Liver (tissue), 10 donors: ENCODE measurements at places on chromosomes 3 and 15. TPM values are rescaled to one million over a fixed set of nuclear protein-coding genes. Genes with fewer than 3 reads are reported as not detected.
A peak's percentile ranks its signal among the peaks of the same experiment; 100 is the strongest.

DNA sequence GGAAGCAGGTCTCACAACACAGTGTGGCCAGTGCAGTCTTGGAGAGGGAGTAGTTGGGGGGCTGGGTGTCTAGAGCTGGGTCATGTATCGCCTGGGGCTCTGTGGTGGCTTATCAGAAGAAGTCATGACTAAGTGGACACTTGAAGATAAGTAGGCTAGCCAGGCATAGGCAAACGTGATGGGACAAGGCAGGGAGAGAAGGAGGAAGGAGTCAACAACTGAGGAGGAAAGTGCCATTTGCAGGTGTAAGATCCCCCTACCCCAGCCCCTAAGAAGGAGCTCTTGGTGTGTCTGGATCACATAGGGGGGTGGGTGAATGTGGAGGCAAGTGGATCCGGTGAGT lies 352.3 kb downstream of the LRTM1 start:
- no peak for DNase-seq

ERC2 gene
- polyA plus RNA-seq, result not detected

DNA sequence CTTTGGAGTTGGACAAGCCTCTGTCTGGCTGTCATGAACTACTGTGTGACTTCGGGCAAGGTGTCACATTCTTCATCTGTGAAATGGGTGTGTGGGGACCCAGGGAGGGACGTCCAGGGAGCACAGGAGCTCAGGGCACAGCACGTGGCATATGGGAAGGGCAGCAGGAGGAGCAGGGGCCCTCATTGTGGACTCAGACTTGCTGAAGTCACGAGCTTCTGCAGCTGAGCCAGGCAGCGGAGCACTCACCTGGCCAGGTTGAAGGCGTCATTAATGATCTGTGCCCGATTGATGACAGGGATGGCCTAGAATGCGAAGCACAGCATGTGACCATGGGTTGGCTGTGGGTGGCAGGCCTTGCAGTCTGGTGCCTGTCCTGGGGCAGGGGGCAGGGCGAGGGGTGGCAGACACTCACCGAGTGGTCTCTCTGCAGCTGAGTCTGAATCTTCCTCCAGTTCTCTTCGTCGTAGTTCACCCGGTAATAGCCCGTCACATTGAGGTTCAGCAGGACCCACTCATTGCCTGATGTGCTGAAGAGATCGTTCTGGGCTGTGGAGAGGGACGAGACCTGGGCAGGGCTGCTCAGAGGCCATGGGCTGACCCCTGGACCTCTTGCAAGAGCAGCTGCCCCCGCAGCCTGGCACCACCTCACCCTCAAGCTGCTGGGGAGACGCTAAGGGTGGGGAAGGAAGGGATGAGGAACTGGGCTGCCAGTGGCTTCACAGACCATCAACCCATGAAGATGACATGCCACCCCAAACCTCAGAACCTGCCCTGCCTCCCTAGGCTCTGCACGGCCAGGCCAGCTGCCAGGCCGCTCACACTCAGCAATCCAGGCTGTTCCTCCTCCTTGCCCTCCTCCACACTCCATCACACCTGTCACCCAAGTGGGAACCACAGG lies 15.4 kb downstream of the ANPEP start:
- no peak for DNase-seq

DNA sequence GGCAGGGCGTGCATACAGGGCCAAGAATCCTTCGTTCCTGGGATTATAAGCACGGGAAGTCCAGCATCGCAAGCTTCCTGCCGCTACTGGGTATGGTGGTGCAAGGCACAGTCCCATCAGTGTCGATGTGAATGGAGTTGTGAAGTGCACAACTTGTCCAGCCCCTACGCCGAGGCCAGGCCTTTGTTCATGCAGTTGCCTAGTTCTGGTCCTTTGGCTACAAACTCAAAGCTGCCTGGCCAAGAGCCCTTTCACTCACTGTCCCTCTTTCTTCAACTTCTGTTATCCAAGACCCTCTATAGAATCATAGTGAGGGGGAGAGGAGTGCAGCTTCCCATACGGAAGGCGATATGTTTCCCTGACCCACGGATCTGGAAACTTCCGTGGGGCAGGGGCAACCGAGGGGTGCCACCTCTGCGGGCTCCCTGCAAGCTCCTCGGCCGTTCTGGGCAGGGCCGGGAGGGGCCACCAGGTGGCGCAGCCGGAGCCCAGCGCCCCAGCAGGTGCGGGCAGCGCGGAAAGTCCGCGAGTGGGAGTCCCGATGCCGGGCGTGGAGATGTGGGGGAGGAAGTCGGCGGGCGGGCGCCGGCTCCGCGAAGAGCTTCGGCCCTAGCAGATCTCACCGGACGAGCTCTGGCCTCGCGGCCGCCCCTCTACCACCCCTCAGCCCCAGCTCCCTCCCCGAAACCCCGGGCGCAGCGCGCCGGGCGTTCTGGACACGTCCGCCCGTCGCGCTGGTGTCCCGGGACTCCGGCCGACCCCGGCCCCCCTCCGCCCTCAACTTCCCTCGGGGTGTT lies 693 bp downstream of the RASGRP1 start:
- DNase-seq, result peak; percentile 74

GRCh38 chr3:160893207-160893606 lies 137.2 kb downstream of the PPM1L start:
- DNase-seq, result no peak

GRCh38 chr15:31135523-31135922 lies 34.0 kb upstream of the TRPM1 start:
- DNase-seq, result no peak

DLL4 gene
- 2.1 TPM for polyA plus RNA-seq

- DNase-seq, result no peak
Measured at GRCh38 chr3:13785853-13786436, 93.9 kb downstream of the WNT7A start.

DNA sequence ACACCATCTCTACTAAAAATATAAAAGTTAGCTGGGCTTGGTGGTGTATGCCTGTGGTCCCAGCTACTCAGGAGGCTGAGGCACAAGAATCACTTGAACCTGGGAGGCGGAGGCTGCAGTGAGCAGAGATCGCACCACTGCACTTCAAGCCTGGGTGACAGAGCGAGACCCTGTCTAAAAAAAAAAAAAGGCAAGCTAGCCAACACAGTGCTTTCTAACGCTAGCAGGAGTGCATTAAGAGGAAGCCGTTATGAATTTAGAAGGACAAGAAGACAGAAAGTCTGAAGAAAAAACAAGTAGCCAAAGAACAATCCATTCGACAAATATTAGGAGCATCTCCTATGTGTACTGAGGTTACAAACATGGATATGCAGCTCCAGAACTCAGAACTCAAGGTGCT lies 28.6 kb downstream of the BHLHE40 start:
- DNase-seq, result no peak

GRCh38 chr3:11009898-11010297 lies 17.4 kb downstream of the SLC6A1 start:
- no peak for DNase-seq

CEMIP gene
- polyA plus RNA-seq, result 0.22 TPM

NPTN gene
- 16.8 TPM for polyA plus RNA-seq

DNA sequence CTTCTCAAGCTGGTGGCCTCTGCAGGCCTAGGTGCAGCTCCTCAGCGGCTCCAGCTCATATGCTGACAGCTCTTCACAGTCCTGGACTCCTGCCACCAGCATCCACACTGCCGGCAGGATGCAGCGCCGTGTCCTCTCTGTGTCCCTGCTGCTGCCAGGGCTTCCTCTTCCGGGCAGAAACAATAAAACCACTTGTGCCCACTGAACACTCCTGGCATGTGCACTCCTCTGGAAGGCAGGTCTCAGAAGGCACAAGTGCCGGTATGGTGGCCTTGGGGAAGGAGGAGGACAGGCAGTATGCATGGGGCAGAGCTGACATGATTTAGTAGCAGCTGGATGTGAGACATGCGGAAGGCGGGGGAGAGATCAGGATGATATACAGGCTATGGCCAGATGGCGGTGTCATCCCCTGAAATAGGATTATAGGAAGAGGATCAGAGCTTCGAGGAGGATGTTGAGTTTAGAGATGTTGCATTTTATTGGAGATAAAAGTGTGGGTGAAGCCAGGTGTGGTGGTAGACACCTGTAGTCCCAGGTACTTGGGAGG lies 7.5 kb upstream of the MAN2A2 start:
- DNase-seq, result no peak

ECE2 gene
- not detected for polyA plus RNA-seq

- DNase-seq, result no peak
Measured at GRCh38 chr3:142889212-142890014, 530 bp upstream of the PCOLCE2 start.

GRCh38 chr15:43824302-43825246 lies at the start of gene MFAP1:
Gene MFAP1 (minus strand): TSS chr15:43824690. CDS start chr15:43824569, 121 bp downstream.
- DNase-seq, result peak; percentile 88

DNA sequence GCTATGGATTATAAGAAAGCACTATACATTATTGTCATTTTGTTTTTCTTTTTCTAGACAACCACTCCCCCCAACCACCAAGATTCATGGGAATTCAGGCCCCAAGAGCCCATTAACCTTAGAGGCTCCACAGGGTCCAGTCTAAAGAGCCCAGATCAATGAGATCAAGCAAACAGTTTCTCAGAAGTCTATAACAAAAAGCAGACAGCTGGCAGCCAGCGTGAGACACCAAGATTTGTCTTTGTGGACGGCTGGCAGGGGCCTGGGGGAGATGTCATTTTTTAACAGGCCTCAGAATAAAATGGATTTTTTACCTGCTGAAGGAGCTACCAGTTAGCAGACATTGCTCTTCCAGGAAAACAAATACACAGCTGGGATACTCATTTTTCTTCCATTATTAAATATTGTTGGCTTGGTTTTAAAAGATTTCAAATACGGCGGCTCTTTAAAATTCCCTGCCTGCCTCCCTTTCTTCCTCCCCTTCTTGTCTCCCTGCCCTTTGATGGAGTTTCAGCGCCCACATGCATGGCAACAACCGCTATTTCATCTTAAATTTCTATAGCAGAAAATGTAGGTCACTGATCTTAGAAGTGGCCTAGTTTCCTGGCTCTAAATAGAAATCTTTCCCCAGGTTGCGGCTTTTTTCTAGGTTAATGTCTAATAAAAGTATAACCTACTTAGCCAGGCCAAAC lies 130.6 kb downstream of the FAM174B start:
- DNase-seq, result no peak

ATP13A5 gene
- not detected for polyA plus RNA-seq

EFHB gene
- 0.05 TPM for polyA plus RNA-seq

DTWD1 gene
- 8.9 TPM for polyA plus RNA-seq

ROPN1 gene
- not detected for polyA plus RNA-seq

DNA sequence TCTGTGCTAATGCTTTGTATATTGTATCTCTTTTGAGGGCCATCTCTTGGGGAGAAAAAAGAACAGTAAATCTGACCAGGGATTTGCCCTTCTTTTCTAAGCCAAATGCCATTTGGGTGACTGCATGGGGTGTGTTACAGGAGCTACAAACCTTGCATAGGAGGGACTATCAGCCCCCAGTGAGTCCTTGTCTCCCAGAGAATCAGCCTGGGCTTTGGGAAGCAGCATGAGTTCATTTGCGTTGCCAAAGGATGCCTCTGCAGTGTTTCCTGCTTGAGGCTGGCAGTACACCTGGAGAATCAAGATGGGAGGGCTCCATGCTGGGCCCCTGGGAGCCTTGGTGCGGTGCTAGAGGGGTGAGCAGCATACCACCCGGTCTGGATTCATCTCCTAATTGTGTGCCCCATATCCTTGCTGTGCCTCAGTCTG lies 49.6 kb upstream of the POLG start:
- no peak for DNase-seq

DNA sequence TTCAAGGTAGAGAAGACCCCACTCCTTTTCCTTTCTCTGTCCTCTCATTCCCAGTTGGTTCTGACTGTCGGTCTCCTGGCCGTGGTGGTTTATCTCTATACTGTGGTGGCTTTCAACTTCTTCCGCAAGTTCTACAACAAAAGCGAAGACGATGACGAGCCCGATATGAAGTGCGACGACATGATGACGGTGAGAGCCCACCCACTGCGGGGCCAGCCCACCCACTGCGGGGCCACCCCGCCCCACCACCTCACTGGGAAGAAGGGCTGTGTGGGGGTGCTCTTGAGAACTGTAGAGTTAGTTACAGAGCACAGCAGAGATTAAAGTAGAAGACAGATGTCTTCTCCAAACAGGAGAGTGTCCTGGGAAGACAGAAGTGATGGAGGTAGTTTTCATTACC lies 110.6 kb upstream of the CHRM5 start:
- DNase-seq, result no peak

GOLGA8T gene
- polyA plus RNA-seq, result not detected
